ENCODE measurements at places on chromosomes 6 and 20.

GRCh38 chr6:80165819-80166218 is 59.3 kb downstream of the BCKDHB start:
- no peaks in the 10 kb centered on the region for H3K4me1 ChIP-seq
- H3K4me3 ChIP-seq, result no peak overlapping the region
- H3K36me3 ChIP-seq, result peaks cover 4% of the 10 kb centered on the region
- H3K27ac ChIP-seq, result no peak overlapping the region
- no peak for DNase-seq

GRCh38 chr20:5670036-5670536 is 80.1 kb upstream of the SHLD1 start:
- H3K36me3 ChIP-seq, result no peaks in the 10 kb centered on the region
- H3K27ac ChIP-seq, result no peak overlapping the region
- no peaks in the 10 kb centered on the region for H3K4me1 ChIP-seq
- H3K4me3 ChIP-seq, result no peak overlapping the region
- H3K27me3 ChIP-seq, result peaks cover 7% of the 10 kb centered on the region

DNA sequence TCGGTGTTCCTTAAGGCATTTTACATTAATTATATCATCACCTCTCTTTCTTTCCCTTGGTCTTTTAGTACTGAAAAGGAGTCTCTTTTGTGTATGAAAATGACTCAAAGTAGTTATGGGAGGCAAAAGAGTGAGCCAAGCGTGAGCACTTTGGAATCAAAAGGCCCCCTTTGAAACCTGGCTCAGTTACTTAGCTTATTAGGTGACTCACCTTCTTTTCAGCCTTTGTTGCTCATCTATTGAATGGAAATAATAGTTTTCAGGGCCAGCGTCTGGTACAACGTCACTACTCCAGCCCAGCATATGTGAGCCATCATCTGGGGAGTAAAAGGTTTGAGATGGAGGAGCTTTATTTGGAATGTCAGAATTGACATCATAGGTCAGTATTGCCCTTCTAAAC is 147.4 kb upstream of the SCGN start:
- peaks cover 3% of the 10 kb centered on the region for H3K36me3 ChIP-seq
- H3K27me3 ChIP-seq, result no peaks in the 10 kb centered on the region
- no peak overlapping the region for H3K27ac ChIP-seq

GRCh38 chr6:1797801-1798200 is 188.1 kb downstream of the FOXC1 start:
- DNase-seq, result no peak
- no peaks in the 10 kb centered on the region for H3K36me3 ChIP-seq
- H3K27me3 ChIP-seq, result no peaks in the 10 kb centered on the region
- H3K4me1 ChIP-seq, result peaks cover 44% of the 10 kb centered on the region

DNA sequence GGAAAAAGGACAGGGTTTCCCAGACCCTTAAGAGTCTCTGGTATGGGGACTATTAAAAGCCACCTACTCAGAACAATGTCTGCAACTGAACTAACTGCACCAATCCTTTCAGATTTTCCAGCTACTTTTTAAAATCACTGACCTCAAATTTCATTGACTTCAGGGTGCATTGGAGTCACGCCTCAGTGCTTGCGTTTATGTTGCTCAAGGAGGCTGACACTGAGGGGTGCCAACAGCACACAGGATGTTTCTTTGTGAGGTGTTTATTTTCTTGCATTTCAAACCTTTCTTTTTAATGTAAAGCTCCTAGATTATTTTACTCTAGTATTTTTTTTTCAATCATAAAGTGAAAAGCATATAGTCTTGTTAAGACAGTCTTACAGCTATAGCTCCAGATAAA is 402.0 kb upstream of the SLC35B3 start:
- no peak overlapping the region for H3K4me3 ChIP-seq
- H3K27me3 ChIP-seq, result peaks cover 13% of the 10 kb centered on the region
- H3K27ac ChIP-seq, result no peak overlapping the region
- H3K36me3 ChIP-seq, result no peaks in the 10 kb centered on the region

GRCh38 chr6:44235269-44235668 is 11.6 kb upstream of the HSP90AB1 start:
- peaks cover 33% of the 10 kb centered on the region for H3K36me3 ChIP-seq
- DNase-seq, result no peak
- peak overlapping the region; percentile 83 for H3K27ac ChIP-seq
- H3K27me3 ChIP-seq, result no peaks in the 10 kb centered on the region
- H3K4me3 ChIP-seq, result no peak overlapping the region

DNA sequence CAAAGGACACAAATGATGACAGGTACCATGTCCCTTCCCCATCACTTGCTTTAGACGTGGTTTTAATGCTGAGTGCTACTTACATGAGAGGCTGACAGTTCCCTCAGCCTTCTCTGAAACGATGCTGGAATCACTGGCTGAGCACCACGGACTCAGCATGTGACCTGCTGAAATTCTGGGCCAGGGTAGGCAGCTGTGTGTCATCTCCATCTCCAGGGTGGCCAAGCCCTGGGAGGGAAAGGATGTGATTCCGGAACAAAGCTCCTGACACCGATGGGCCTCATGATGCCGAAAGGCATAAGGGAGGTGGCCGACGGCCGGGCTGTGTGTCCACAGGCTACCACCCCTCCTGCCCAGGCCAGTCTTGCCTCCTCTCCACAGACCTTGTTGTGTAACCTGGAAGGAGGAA is 184.3 kb upstream of the CST7 start:
- DNase-seq, result peak; percentile 59
- H3K4me1 ChIP-seq, result no peaks in the 10 kb centered on the region
- peaks cover 2% of the 10 kb centered on the region for H3K27me3 ChIP-seq
- H3K4me3 ChIP-seq, result no peak overlapping the region
- no peak overlapping the region for H3K27ac ChIP-seq
- H3K36me3 ChIP-seq, result no peaks in the 10 kb centered on the region

GRCh38 chr6:110537208-110538123 is 61.1 kb upstream of the SLC22A16 start:
- no peak for DNase-seq
- H3K4me3 ChIP-seq, result no peak overlapping the region
- H3K4me1 ChIP-seq, result peaks cover 44% of the 10 kb centered on the region
- H3K27ac ChIP-seq, result peak overlapping the region; percentile 87
- H3K36me3 ChIP-seq, result no peaks in the 10 kb centered on the region

DNA sequence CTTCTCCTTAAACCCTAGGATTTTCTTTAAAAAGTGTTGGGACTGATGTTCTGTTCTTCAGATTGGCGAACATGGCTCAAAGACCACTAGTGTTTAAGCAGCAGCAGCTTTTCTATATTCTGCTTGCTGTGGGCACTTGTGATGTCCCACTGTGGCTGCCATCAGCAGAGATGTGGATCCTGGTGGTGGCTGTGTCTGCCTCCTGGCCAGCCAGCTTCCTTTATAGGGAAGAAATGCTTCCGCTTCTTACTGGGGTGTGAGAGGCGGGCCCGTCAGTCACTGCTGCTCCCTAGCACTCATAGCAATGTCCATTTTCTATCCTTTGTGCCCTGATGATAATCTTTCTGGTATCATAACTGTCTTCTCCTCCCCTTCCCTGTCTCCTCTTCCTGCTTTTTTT is 66.7 kb upstream of the ESR1 start:
- no peaks in the 10 kb centered on the region for H3K4me1 ChIP-seq
- H3K4me3 ChIP-seq, result no peak overlapping the region
- no peak for DNase-seq
- no peaks in the 10 kb centered on the region for H3K27me3 ChIP-seq
- no peak overlapping the region for H3K27ac ChIP-seq

DNA sequence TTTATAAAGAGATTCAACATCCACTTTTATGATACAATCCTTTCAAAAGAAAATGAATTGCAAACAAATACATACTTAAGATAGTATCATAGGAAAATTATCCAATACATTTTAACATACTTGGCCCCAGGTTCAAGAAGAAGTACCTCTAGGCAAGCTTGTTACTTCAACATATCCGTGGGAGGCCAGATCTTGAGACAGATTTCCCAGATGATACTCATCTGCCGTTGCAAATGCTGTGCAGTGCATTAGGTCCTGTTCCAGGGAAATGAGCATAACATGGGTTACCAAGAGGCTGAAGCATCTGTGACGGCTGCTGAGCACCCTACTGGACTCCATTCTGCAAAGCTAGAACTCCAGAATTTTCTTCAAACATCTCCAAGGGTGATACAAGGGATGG is 15.6 kb downstream of the RMND1 start:
- peak overlapping the region; percentile 67 for H3K4me3 ChIP-seq
- peaks cover 53% of the 10 kb centered on the region for H3K4me1 ChIP-seq
- H3K27me3 ChIP-seq, result no peaks in the 10 kb centered on the region
- no peak for DNase-seq

- H3K4me3 ChIP-seq, result no peak overlapping the region
- H3K4me1 ChIP-seq, result no peaks in the 10 kb centered on the region
- H3K27me3 ChIP-seq, result no peaks in the 10 kb centered on the region
- no peak overlapping the region for H3K27ac ChIP-seq
- no peaks in the 10 kb centered on the region for H3K36me3 ChIP-seq
These were observed 17.9 kb downstream of the RNGTT start for GRCh38 chr6:88945415-88946008.

GRCh38 chr6:87641065-87641692 is 51.2 kb downstream of the ORC3 start:
- H3K27ac ChIP-seq, result no peak overlapping the region
- H3K4me3 ChIP-seq, result no peak overlapping the region
- peaks cover 24% of the 10 kb centered on the region for H3K36me3 ChIP-seq
- no peaks in the 10 kb centered on the region for H3K4me1 ChIP-seq

DNA sequence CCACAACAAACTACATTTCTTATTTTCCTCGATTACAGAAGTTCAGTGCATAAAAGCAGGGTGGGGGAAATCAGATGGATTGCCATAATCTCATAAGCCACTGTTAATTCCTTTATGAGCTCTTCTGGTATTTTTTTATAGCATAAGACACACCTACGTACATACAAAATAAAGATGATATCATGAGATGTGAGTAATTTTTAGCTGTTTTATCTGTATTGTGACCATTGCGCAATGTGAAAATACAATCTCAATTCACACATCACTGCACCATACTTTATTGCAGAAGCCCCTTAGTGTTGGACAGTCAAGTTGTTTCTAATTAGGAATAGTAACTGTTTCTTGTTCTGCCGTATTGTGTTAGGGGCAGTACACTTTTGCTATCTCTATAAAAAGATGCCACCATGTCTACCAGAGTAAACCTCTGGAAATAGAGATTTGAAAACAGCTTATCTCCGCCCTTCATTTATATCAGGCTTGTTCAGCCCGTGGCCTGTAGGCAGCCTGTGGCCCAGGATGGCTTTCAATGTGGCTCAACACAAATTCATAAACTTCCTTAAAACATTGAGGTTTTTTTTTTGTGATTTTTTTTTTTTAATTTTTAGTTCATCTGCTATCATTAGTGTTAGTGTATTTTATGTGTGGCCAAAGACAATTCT is 90.4 kb downstream of the FARS2 start:
- no peak overlapping the region for H3K27ac ChIP-seq
- no peaks in the 10 kb centered on the region for H3K4me1 ChIP-seq
- peaks cover 5% of the 10 kb centered on the region for H3K36me3 ChIP-seq
- no peak overlapping the region for H3K4me3 ChIP-seq
- H3K27me3 ChIP-seq, result no peaks in the 10 kb centered on the region
- DNase-seq, result no peak

DNA sequence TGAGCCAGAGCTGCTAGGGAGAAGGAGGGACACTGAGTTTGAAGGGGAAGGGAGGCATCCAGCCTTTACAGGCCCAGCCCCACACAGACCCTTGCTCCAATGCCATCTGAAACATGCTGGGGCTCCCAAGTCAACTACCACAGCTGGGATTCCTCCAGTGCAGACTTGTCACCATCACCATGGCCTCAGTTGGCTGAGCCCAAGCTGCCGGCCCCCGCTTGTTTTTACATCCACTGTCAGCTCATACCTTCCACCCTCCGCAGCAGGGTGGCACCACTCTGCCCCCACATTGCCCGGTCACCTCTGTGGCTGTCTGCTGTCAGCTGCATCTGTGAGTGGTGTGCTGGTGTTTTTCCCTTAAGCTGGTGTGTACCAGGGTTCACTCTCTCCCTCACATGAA is 26.1 kb downstream of the GFOD1 start:
- no peaks in the 10 kb centered on the region for H3K27me3 ChIP-seq
- no peak overlapping the region for H3K4me3 ChIP-seq
- H3K4me1 ChIP-seq, result peaks cover 19% of the 10 kb centered on the region
- no peak for DNase-seq

DNA sequence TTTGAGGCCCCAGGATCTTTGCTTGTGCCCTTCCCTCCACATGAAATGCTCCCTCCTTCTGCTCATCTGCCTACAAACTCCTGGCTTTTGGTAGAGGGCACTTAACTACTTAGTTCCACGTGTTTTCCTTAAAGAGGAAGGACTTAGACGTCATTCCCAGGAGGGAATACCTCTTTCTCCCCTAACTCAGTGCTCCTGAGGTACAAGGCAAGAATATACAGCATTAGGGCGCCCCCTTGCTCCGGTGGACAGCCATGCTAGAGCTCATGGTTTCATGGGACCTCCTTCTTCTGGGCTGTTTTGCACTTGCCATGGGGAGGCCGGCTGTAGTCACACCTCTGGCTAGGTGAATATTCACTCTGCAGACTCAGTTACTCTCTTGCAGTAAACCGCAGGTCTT is 93.8 kb upstream of the LY86 start:
- no peaks in the 10 kb centered on the region for H3K4me1 ChIP-seq
- no peaks in the 10 kb centered on the region for H3K36me3 ChIP-seq
- no peak overlapping the region for H3K27ac ChIP-seq
- no peak for DNase-seq
- H3K4me3 ChIP-seq, result no peak overlapping the region
- peaks cover 4% of the 10 kb centered on the region for H3K27me3 ChIP-seq

DNA sequence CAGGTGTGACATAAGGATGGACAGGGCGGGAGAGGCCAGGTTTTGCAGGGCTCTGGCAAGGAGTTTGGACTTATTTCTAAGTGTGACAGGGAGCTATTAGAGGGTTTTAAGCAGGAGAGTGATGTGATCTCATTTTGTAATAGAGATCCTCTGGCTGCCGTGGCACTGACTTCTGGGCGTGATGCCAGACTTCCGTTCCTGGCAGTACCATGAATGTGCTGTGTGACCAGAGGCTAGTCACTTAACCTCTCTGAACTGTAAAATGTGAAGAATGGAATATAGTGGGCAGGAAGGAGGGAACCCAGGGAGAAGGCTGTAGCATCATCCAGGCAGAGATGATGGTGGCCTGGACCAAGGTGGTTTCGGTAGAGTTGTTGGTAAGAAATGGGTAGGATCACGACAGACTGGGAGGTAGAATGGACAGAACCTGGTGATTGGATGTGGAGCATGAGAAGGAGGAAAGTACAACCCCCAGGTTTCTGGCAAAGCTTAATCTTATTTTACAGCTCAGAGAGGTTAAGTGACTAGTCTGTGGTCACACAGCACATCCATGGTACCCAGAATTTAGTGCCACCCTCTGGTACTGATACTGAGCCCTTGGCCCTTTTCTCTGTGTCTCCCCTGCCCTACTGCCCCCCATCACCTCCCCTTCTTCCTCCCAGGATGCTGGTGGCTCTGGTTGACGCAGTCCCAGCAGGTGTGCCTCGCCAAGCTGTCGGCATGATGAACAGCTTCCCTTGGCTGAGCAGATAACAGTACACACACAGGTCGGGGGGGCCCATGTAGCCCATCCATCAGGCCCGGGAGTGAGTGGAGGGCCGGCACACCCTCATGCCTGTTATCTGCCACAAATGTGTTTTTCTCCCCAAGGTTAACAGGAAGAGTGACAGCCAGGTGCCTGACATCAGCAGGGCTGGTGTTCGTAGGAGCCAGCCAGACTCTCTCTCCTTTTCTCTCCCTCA is 52.9 kb upstream of the CTNNBL1 start:
- no peaks in the 10 kb centered on the region for H3K4me1 ChIP-seq
- DNase-seq, result no peak
- no peak overlapping the region for H3K4me3 ChIP-seq
- no peaks in the 10 kb centered on the region for H3K36me3 ChIP-seq
- peaks cover 44% of the 10 kb centered on the region for H3K27me3 ChIP-seq

- no peaks in the 10 kb centered on the region for H3K4me1 ChIP-seq
- H3K36me3 ChIP-seq, result peaks cover 11% of the 10 kb centered on the region
- no peak overlapping the region for H3K4me3 ChIP-seq
- no peaks in the 10 kb centered on the region for H3K27me3 ChIP-seq
- DNase-seq, result no peak
These were observed 9.8 kb downstream of the LYRM4 start for GRCh38 chr6:5250911-5251310.

Data from osteocyte (in vitro differentiated cells).